ENCODE measurements at places on chromosomes 5 and 9. TPM values are rescaled to one million over a fixed set of nuclear protein-coding genes. Genes with fewer than 3 reads are reported as not detected.

DNA sequence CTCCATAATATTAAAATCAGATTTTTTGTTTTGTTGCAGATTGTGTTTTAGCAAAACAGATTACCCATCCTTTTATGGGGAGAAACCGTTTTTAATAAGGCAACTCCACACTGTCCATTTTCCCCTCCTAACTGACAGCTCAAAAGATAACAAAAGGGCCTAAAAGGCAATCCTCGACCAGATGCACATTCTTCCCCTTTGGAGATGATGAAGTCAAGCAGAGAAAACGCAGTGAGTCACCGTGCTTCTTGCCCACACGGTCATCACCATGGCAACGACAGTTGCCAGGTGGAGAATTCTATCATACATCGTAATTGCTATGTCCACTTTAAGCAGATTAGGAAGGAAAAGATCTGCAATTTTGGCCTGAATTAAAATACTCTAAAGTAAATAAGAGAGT, 96.4 kb downstream of the DIRAS2 start:
- DNase-seq = no peak

DNA sequence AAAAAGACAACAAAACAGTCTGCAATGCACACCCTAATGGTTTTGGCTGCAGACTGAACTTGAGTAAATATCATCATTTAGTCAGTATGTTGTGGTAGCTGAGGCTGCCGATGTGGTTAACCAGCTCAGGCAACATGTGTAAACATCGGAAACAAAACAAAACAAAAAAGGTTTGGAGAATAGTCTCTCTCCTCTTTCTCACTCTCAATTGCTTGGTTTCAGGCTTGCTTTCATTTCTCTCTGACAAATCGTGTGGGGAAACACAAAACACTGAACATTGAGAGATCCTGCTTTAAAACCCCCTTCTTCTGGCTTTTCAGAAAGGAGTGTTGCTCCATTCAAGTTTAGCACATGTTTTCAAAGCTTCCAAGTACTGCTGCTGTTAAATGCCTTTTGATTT, 453.3 kb downstream of the BNC2 start:
- DNase-seq = no peak

DNA sequence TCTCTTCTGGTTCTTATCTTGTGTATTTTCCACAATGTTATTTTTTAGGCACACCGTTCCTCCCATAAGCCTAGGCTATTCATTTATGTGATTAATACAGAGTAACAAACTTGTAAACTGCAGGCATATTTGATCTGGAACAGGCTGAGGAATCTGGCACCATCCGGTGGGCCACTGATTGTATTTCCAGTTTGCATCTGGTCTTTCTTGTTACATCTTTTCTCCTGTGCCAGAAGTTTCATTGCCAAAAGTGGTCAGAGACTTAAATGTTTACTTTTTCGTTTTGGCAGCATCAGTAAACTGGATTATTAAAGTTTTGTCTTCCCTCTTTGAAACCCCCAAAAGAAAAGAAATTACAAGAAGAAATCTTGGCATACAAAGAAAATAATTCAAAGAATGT, 17.9 kb upstream of the ZCCHC7 start:
- no peak for DNase-seq

DNA sequence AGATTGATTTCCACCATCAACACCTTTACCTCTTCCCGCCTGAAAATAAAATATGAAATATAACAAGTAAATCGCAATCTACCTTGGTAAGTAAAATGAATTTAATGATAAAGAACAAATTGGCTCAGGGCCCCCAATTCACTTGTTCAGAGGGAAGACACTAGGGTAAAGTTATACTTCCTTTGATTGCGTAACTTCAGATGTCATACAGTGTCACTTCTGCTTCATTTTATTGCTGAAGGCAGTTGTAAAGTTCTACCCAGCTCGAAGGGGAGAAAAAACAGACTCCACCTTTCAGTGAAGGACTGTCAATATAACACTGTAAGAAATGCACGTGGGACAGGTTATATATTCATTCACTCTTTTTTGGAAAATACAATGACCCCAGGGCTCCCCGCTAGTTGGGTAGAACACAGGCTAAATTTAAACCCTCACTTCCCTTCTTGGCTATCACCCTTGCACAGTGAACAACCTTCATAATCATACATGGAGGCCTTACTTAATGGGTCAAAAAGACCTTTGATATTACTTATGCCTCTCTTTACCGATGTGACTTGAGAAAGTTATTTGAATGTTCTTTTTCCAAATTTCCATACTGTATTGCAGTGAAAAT, 848.8 kb downstream of the MAT2B start:
- no peak for DNase-seq

DNA sequence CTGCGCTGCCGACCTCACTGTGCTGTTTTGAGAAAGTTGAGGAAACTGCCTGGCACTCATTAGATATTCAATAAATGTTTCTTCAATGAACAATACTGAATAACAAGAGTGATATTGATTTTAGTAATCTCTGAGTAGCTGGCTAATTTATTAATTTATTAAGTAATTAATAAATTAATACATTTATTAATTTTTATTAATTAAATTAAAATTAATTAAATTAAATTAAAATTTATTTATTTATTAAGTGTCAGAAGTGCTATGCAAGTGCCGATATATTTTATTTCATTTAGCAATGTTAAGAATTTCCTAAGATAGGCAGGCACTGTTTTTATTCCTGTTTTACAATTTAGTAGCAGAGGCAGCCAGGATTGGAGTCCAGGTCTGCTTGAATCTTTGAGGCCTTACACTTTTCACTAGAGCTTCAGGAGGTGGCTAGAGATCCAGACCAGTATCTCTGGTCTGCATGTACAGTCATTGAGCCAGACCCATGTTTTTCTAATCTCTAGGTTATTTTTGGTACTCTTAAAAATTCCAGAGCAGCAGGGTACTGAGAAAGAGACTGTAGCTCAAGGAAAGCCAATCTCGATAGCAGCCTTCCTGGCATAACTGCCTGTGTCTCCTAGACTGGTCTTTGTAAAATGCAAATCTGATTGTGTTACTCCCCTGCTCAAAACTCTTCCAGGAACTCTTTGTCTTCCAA, 109.2 kb downstream of the ARHGEF28 start:
- DNase-seq = no peak

DNA sequence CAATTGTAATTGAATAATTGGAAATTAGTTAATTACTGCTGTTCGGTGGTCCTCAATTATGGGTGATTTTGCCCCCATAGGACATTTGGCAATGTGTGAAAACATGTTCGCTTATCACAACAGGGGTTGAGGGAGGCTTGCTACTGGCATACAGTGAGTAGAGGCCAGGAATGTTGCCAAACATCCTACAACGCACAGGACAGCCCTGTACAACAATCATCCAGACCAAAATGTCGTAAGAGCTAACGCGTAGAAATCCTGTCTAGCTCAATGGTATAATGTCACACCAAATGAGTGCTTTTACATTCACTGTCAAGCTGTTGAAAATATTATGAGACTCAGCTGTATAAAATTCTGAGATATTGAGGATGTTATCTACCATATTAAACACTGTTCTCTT, 464.4 kb upstream of the TUSC1 start:
- no peak for DNase-seq

GRCh38 chr5:131810510-131811249, 13.9 kb upstream of the FNIP1 start:
- no peak for DNase-seq

GRCh38 chr9:88300556-88300955, 87.7 kb upstream of the SPIN1 start:
- DNase-seq = no peak

Gene TMEM252
- not detected for total RNA-seq

Gene DMRT3
- 0.53 TPM for total RNA-seq

Gene C5orf52
- total RNA-seq = not detected

Gene GPR151
- total RNA-seq = not detected

Gene XPA
- 16.4 TPM for total RNA-seq

Gene DEPDC1B
- total RNA-seq = 38.5 TPM

Gene MAPK9
- 47.6 TPM for total RNA-seq

Measured in progenitor cell of endocrine pancreas (in vitro differentiated cells).